ENCODE measurements at places on chromosomes 13 and 19. TPM values are rescaled to one million over a fixed set of nuclear protein-coding genes. Genes with fewer than 3 reads are reported as not detected.

DNA sequence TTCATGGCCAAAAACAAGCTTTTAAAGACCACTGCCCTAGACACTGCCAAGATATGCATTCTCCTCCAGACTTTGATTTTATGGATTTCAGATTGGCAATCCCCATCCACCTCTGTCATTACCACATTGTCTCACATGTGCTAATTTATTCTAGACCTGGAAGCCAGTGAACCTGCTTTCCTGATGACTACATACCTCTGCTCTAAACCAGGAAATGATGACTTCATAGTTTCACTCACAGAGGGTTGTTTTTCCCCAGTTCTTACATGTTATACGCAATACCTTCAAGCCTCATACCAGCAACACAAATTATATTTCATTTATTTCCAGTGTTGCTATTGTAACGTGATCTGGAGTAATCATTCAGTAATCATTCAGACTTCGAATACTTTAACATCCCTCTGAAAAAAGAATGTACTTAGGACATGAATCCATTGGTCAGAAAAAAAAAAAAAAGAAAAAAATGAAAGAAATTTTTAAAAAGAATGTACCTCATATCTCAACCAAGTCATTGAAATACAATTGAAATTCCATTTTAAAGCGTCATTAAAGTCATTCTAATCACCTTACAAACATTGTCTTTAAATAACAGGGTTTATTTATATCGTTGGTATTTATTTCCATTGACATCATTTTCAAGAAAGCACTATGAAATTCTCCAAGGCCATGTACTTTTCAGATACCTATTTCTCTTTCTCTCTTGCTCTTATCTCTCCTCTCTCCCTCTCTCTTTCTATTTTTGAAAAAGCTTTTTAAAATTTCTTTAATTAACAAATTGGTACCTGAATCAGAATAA, 33.4 kb upstream of the KLF5 start:
- no peaks in the 10 kb centered on the region for H3K27me3 ChIP-seq
- DNase-seq, result no peak
- no peaks in the 10 kb centered on the region for H3K4me1 ChIP-seq
- no peak overlapping the region for H3K4me3 ChIP-seq
- H3K27ac ChIP-seq, result peak overlapping the region; percentile 83

DNA sequence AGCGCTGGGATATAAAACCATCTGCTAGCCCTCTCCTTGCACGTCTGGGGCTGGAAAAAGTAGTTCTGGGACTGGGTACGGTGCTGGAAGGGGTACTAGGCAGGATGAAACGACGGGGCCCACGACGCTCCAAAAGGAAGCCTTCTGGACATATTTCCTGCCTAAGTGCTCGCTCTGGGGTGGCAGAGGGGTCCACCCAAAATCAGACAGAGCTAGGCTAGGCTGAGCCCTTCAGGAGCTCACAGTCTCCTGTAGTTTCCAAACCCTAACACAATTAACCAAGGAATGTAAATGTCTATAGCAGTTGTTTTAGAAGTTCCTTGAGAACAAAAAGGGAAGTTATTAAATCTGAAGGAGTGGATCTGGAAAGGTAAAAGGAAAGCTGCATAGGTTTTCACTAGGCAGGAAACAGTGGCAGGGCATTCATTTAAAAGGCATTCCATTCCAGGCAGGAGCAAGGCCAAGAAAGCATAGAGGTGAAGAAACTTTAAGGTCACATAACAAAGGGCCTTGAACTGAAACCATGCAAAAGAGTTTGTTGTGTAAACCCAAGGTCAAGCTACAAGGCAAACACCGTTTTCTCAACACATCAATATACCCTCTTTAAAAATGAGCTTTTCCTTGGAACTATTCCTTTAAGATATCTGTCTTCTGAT, 634 bp upstream of the DIAPH3 start:
- H3K27ac ChIP-seq, result peak overlapping the region; percentile 97
- peaks cover 33% of the 10 kb centered on the region for H3K4me1 ChIP-seq
- no peaks in the 10 kb centered on the region for H3K27me3 ChIP-seq
- DNase-seq, result no peak
- H3K4me3 ChIP-seq, result peak overlapping the region; percentile 87
- peaks cover 12% of the 10 kb centered on the region for H3K36me3 ChIP-seq

GRCh38 chr19:29193155-29193554, 19.8 kb downstream of the UQCRFS1 start:
- H3K36me3 ChIP-seq, result no peaks in the 10 kb centered on the region
- H3K4me3 ChIP-seq, result no peak overlapping the region
- H3K27me3 ChIP-seq, result peaks cover 6% of the 10 kb centered on the region
- H3K4me1 ChIP-seq, result no peaks in the 10 kb centered on the region

- DNase-seq, result no peak
- H3K27ac ChIP-seq, result no peak overlapping the region
- no peak overlapping the region for H3K4me3 ChIP-seq
- H3K27me3 ChIP-seq, result no peaks in the 10 kb centered on the region
- peaks cover 34% of the 10 kb centered on the region for H3K36me3 ChIP-seq
These were observed 4.8 kb downstream of the SNRPA start for GRCh38 chr19:40755791-40756190.

DNA sequence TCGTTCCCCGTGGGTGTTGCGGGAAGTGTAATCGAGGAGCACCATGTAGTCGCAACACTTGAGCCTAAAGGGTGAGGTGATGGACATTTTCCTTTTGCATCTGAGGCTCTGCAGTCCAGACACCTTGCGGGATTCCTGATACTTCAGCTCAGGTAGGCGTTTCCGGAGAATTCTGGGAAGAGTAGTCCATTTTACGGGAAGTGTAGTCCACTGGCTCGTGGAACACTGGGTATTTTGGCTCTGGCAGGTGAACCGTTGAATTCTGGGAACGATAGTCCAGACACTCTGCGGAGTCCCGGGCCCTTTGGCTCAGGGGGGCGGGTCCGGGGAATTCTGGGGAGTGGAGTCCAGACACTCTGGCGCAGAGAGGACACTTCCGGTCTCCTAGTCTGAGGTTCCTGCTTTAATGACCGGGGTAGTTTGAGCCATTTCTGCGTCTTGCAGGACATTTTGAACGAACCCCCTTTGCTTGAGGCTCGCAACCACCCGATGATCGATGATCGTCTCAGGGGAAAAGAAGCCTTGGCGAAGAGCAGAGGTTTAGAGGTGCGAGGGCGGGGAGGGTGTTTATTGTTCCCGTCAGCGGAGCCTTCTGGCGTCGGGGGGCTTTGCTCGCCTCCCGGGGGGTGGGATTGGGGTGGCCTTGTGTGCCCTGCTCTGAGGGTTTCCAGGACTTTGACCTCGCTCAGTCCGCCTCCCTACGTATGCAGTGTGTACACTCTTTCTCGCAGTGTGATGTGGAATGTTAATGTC, at the start of gene ZNF223:
Gene ZNF223 (plus strand): TSS at position 387 of the 753 bp plus-strand sequence. CDS start 3,141 bp downstream, outside the sequence.
- peak within 1 kb of the TSS; percentile 97 for H3K27ac ChIP-seq
- peaks cover 25% of the 10 kb centered on the region for H3K27me3 ChIP-seq
- peak; percentile 67 for DNase-seq
- peaks cover 21% of the 10 kb centered on the region for H3K36me3 ChIP-seq
- peak within 1 kb of the TSS; percentile 99 for H3K4me3 ChIP-seq

CACNG6 gene
- total RNA-seq, result 5.3 TPM

PSG1 gene
- total RNA-seq, result not detected

KLK12 gene
- total RNA-seq, result not detected

GRCh38 chr19:52369559-52370340, at the start of gene ZNF880:
ZNF880 (plus strand) TSS chr19:52369923; CDS start chr19:52369966, 43 bp downstream.
- no peaks in the 10 kb centered on the region for H3K4me1 ChIP-seq
- peaks cover 65% of the 10 kb centered on the region for H3K36me3 ChIP-seq
- H3K27me3 ChIP-seq, result no peaks in the 10 kb centered on the region
- H3K4me3 ChIP-seq, result no peak within 1 kb of the TSS
- no peak within 1 kb of the TSS for H3K27ac ChIP-seq

GRCh38 chr13:91544723-91545122, 146.3 kb downstream of the GPC5 start:
- DNase-seq, result no peak
- no peaks in the 10 kb centered on the region for H3K36me3 ChIP-seq
- no peak overlapping the region for H3K4me3 ChIP-seq
- H3K27me3 ChIP-seq, result no peaks in the 10 kb centered on the region
